ENCODE measurements at places on chromosomes 7 and 10.
A peak's percentile ranks its signal among the peaks of the same experiment; 100 is the strongest.

GRCh38 chr10:56823849-56824248, 462.8 kb upstream of the ZWINT start:
- DNase-seq, result no peak

- DNase-seq, result peak; percentile 50
Measured at GRCh38 chr10:30857803-30858202, 173.9 kb downstream of the ZNF438 start.

GRCh38 chr7:4080954-4081353, 601.1 kb upstream of the FOXK1 start:
- DNase-seq, result no peak

- no peak for DNase-seq
Measured at GRCh38 chr10:104822088-104822487, 181.0 kb downstream of the SORCS3 start.

DNA sequence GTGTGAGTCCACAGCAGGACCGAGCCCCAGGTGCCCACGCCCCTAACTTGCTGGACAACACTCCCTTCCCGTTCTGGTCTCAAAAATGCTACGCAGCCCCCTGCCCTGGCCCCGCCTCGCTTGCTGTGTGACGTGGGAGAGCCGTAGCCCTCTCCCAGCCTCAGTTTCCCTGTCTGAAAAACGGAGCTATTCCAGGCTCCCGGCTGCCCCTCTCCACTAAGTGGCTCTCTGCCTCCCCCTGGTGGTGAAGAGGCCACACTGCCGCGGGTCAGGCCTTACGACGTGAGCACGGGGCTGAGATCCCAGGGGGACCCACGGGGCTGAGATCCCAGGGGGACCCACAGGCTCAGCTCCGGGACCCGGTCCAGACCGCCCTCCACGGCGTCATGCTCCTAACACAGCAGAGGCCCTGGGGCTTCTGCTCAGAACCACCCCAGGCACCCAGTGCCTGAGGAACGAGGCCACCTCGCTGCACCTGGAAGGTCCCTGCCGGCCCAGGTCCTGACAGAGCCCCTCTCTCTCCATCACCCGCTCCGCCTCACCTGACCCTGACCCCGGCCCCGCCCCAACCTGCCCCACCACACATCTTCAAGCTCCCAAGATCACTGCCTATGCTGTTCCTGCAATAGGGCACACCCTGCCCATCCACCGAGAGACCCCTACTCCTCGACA, 26.7 kb downstream of the MICALL2 start:
- DNase-seq, result peak; percentile 39

DNA sequence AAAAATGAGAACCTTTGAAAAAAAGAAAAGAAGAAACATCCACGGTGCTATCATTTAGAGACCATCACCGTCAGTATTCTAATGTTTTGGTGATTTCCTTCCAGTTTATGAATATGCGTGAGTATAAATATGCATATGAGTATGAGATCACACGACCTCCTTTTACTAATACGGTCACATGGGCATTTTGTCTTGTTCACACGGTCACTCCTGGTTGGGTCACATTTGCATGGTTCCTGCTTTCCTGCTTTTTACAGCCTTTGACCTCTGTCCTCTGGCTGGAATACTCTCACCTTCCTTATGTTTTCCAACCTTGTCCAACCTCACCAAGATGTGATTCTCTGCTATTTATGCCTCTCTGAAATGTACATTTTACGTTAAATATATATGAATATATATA, 25.3 kb upstream of the LMTK2 start:
- no peak for DNase-seq

- no peak for DNase-seq
Measured at GRCh38 chr10:74967911-74968666, 141.7 kb downstream of the KAT6B start.

GRCh38 chr7:55063633-55064032, 44.8 kb downstream of the EGFR start:
- DNase-seq, result peak; percentile 68
